ENCODE measurements at places on chromosomes 6 and 20. TPM values are rescaled to one million over a fixed set of nuclear protein-coding genes. Genes with fewer than 3 reads are reported as not detected.

The UBR2 gene
- total RNA-seq, result 32.1 TPM

DNA sequence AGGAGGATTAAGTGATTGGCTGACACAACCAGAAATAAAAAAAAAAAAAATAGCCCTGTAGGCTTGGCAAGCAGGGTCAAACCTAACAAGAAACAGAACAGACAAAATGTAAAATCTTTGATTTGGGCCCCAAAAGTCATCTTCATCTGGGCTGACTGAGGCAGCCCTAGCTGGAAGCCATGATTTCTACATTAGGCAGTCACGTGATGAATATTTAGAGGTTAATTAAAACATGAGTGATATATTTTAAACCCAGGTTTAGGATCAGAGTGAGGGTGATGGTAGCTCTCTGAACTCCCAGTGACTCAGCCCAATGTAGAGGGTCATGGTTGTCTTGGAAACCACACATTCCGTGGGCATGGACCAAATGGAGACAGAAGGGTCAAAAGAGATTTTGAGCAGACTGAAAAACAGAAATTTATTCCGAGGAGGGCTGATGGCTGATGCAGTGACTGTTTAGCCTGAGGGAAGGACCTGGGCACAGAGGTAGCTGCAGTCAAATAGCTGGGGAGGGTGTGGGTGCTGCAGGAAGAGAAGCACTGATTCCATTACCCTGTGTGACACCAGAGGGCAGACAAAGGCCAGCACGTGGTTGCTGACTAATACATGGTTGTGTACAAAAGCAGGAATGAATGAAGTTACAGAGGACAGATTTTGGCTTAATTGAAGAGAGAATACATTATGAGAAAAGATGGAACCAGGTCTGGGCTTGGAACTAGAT is 573.1 kb upstream of the CHD6 start:
- no peak for DNase-seq
- no peaks in the 10 kb centered on the region for H3K36me3 ChIP-seq
- H3K4me1 ChIP-seq, result no peaks in the 10 kb centered on the region
- H3K27me3 ChIP-seq, result no peaks in the 10 kb centered on the region
- no peak overlapping the region for H3K27ac ChIP-seq

DNA sequence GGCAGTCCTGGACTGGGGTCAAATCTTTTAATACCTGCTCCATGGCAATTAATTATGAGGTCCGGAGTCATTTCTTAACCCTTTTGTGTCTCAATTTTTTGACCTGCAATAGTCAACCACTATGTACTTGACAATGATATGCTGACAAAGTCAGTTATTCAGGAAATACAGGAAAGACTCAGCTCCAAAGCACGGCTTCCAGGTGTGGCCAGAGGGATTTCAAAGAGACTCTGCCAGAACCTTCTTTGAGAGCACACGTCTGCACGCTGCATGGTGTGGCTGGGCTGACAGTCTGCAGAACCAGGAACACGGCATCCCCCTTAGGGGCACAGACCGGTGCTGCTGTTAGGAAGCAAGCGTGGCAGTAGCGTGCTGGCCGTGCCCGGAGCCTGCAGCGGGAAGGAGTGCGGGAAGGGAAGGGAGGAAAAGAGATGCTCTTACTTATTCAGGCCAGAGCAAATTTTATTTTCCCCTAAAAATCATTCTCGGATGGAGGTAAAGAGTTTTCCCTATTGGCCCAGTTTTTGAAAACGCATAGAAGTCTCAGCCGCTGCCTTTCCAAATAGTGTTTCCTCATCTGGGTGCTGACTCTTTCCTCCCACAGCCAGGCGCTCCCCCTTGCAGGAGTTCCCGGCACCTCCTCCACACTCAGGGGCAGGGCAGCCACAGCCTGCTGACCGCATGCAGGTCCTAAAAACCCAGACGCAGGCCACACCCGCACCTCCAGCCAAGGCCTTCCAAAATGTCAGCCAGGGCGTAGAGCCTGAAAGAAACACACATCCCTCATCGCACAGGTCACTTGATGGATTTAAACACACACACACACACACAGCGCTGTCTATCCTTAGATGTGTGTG is 187.4 kb upstream of the SNX9 start:
- no peak overlapping the region for H3K27ac ChIP-seq
- DNase-seq, result no peak
- no peaks in the 10 kb centered on the region for H3K36me3 ChIP-seq
- H3K4me1 ChIP-seq, result peaks cover 6% of the 10 kb centered on the region
- H3K27me3 ChIP-seq, result no peaks in the 10 kb centered on the region
- no peak overlapping the region for H3K4me3 ChIP-seq

DNA sequence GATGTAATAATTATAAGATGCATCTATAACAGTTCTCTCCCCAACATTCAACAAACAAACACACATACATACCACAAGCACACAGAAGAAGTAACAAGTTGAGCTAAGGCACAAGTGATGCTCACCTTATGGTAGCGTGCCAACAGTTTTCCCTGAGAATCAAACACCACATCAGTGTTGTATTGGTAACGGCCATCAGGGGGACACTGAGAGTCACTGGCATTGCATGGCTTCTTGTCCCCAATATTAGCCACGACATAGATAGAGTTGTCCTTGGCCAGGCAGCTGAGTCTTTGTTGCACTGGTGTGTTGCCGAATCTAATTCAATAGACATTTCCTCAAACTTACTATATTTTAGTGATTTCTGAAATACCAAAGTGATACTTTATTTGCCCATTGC is 14.8 kb upstream of the VNN1 start:
- DNase-seq, result no peak
- no peaks in the 10 kb centered on the region for H3K27me3 ChIP-seq
- peaks cover 24% of the 10 kb centered on the region for H3K4me1 ChIP-seq
- H3K36me3 ChIP-seq, result no peaks in the 10 kb centered on the region
- H3K27ac ChIP-seq, result no peak overlapping the region
